Stimulated activated CD4-positive, alpha-beta T cell treated with anti-CD3 and anti-CD28 coated beads, Interleukin-15, amount 100 ng/mL, for 1 hour (primary cell): ENCODE measurements at places on chromosomes 2 and 18.

GRCh38 chr2:98037666-98038336 lies 42.1 kb upstream of the TMEM131 start:
- DNase-seq: no peak

DNA sequence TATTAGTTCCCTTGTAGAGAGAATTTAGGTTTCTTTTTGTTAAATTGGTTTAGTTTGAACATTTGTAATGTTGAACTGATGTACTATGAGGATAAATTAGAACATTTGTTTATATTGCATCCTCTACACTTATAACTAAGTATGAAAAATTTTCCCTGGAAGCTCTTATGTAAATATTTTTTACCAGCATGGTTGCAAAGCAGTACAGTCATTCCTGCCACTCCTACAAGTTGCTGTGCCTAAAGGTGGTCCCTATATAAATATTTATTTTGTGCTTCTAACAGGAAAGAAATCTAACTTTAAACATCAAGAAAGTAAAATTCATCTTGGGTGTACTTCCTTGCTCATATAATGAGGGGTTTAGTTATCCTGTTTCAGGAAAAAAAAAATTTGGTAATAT lies 14.2 kb downstream of the TWSG1 start:
- DNase-seq: no peak

GRCh38 chr18:71301596-71301995 lies 1012.8 kb downstream of the SOCS6 start:
- no peak for DNase-seq

DNA sequence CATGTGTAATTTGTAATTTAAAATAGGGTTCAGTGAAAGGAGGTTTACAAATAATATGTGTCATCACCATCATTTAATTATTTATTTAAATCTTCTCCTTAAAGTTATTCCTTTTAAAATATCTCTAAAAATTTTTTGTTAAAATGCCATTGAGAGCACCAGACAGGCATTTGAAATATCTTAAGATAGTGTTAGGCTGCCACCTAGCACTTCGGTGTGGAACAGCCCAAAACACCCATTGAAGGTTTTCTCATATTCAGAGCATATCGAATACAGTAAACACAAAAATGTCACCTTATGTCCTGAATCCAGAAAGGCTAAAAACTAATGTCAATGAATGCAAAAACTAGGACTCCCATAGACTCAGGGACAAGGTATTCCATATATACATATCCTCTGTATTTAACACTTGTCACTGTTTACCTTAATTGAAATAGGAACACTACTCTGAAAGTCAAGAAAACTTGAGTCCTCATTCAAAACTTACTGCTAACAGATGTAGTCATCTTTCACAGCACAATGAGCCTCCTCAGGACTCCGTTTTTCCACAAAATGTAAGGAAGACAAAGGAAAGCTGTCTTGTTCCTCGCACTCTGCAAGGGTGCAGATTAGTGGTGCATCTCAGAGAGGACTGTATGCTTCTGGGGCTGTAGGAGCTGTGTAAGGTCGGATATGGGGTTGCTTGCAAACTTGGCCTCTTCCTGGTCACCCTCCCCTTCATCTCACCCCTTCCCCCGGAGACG lies 329.5 kb downstream of the PAX3 start:
- no peak for DNase-seq

- DNase-seq: no peak
These were observed 21.9 kb upstream of the RNF149 start for GRCh38 chr2:101330253-101330933.

DNA sequence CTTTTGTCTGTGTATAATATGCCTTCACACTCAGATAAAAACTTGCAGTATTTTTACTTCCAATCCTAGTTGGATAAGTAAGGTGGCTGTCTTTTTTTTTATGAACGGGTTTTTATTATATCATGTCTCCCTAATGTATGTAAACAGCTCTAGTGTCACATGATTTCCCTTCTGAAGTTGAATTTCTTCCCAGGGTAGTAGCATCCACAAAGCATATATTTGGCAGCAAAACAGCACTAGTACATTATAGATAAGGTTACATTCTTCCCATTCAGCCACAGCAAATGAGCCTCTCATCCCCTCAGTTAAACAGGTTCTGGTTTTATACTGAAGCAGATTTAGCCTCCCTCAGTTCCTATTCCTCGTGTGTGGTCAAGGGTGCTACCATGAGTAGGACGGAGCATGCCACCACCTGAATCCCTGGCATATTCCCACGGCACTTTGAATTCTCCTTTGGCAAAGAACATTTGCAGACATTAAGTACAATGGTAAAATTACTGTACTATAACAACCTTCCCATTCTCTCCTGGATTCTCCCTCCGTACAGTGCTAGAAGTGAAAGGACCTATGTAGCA lies 15.4 kb upstream of the DTNA start:
- no peak for DNase-seq

DNA sequence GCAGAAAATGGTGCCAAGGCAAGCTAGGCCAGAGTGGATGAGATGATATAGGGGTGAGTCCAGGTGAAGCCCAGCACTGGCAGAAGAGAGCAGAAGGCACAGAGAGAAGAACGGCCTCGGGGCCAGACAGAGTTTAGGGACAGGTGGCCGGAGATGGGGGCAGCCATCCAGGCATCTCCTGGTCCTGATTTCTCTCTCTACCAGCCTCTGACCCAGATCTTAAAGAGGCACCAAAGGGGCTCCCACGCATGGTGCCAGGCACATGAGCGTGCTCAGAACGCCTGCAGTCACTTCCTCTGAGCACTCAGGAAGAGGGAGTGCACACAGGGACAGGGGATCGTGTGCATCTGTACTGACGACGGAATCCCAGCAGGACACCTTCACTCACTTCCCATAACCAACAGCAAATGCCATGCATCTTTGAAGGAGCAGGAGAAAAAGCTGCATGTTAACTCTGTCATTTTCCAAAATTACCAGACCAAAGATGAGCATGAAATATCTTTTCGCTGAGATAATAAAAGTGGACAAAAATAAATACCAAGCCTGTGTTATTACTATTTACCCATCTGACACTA lies 427.8 kb upstream of the MYT1L start:
- no peak for DNase-seq

GRCh38 chr18:28013066-28013465 lies 163.9 kb downstream of the CDH2 start:
- DNase-seq: no peak

- no peak for DNase-seq
These were observed 132.8 kb upstream of the TTC39C start for GRCh38 chr18:23881778-23882177.

GRCh38 chr2:185245806-185246205 lies 492.8 kb upstream of the FSIP2 start:
- no peak for DNase-seq

GRCh38 chr18:29439398-29439797 lies 1262.5 kb upstream of the CDH2 start:
- DNase-seq: no peak

- no peak for DNase-seq
These were observed 6.0 kb upstream of the ADRA2B start for GRCh38 chr2:96122391-96122790.

DNA sequence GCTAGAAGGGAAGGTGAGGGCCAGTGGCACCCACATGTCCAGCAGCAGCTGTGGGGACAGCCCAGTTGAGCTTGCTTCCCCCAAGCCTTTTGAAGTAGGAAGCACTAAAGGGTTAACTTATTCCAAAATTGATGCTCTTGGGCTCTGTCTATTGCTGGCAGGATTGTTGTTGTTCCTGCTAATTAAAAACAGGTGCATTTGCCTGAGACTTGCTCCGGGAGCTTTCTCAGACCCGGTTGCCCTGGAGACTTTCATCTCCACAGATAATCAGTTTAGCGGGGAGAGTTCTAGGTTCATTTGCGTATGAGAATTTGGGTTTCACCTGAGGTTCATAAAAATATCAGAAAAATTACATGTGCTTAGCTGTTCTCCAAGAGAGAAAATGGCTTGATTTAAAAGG lies 277.3 kb downstream of the LRATD1 start:
- DNase-seq: no peak

DNA sequence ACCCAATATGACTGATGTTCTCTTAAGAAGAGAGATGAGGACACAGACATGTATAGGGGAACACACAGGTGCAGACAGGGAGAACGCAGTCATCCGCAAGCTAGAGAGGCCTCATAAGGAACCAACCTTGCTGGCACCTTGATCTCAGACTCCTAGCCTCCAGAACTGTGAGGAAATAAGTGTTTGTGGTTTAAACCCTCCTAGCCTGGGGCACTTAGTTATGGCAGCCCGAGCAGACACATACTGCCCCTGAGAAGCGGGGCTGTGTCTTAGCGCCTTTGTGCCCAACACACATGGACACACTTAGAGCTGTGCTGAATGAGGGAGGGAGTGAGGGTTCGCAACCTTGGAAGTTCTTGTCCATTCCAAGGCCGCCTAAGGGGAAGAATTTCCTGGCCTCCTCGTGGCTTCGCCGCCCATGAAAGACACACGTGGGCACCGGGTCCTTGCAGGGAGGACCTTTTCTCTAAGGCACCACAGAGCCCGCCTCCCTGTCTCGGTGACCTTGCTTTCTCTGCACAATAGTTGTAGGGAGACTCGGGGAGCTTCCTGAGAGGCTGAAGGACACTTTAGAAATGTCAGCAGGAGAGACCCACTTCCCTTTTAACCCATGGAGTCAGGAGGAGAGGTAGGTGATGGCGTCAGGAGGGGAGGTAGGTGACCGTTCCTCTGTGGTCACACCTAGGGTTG lies 224.5 kb upstream of the HDAC4 start:
- no peak for DNase-seq

- DNase-seq: no peak
These were observed 271.4 kb upstream of the POU3F3 start for GRCh38 chr2:104582471-104582870.

GRCh38 chr18:7597500-7597899 lies 30.4 kb downstream of the PTPRM start:
- no peak for DNase-seq

DNA sequence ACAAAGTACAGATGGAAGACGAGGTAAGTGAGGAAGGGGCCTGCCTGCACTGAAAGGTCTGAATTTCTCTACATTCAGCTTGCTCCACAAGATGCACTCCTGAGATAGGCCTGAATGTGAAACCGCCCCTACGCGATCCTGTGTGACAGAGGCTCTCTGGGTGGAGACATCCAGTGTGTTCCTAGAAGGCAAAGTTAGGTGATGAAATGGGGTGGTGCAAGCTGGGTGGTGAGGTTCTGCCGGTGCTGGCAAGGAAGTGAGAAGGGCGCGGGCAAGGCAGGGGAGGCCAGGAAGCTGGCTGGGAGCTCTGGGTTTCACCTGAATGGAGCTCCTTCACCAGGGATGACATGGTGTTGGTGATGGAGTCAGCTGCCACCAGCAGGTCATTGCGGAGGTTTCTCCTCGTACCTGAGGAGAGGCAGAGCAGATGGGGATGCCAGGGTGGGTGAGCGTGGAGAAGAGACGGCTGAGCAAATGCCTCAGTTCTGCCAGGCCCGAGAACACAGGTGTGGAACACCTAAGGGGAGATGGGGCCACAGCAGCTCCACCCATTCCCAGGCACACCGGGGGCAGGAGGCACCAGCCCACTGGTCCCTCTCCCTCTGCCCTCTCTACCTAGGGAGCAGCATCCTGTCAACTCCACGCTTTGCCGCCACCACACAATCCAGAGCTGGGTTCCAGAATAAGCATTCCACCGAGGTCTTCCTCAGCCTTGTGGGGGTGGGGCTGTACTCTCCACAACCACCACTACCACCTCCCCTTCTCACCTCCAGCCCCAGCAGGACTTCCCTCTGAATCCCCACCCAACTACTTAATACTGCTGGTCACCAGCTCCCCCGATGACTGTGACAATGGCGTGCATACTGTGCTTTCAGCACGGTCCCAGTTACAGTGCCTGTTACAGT lies 45.5 kb upstream of the DNMT3A start:
- no peak for DNase-seq

GRCh38 chr2:31378389-31378788 lies 36.2 kb downstream of the XDH start:
- no peak for DNase-seq

DNA sequence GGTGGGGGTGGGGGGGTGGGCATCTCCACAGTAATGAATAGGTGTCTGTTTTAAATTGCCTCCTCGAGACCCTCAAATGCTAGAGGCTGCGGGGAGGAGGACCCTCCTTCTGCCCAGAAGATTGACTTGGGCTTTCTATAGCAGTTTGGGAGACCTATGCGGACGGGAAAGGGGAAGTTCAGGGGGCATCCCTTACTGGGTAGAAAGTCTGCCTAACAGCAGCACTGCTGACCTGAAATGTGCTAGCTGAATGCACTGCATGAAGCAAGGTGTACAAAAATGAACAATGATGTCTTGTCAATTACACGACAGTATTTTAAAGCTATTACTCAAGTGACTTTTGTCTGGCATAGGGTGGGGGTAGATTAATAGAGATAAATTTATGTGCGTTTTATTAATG lies 2.5 kb downstream of the DCC start:
- no peak for DNase-seq

DNA sequence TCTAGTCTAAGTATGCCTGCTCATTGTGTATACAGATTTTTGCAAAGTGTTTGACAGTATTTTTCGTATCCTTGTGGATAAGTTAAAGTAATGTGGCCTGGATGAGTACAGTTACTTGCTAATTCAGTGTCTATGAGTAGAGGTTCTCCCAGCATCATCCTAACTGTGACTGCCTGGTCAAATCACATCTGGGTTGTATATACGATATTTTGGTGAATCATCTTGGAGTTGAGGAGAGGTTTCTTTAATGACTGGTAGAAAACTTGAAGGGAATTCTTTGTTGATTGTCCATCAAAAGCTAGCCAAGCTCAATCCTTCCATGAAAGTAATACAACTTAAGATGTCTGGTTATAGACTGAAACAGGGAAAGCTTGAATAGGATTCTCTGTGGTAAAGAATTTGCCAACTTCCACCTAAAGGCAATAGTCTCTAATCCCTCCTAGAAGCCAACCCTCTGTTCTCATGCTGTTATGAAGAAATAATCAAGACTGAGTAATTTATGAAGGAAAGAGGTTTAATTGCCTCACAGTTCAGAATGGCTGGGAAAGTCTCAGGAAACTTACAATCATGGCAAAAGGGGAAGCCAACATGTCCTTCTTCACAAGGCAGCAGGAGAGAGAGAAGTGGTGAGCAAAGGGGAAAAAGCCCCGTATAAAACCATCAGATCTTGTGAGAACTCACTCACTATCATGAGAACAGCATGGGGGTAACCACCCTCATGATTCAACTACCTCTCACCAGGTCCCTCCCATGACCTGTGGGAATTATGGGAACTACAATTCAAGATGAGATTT lies 19.4 kb upstream of the RALBP1 start:
- no peak for DNase-seq

DNA sequence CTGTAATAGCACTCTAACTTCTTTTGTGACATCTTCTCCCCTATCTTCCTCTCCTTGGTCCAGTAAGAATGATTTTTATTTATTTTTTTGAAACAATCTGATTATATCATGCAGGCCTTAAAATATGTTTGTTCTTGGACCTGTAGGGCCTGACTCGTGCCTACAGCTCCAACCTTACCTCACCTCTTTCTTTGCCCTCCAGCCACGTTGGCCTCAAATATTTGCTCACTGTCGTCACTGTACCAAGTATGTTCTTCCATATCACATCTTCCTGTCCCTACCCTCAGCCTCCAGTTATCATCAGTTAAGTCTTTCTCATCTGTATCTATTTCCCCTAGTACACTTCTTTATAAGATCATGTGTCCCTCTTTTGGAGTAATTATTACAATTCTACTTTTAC lies 125.5 kb downstream of the CDH7 start:
- no peak for DNase-seq

- no peak for DNase-seq
These were observed 116.8 kb downstream of the SPTBN1 start for GRCh38 chr2:54572636-54573536.
